Left renal pelvis (tissue), 4 donors: ENCODE measurements at places on chromosomes 11 and 22.

DNA sequence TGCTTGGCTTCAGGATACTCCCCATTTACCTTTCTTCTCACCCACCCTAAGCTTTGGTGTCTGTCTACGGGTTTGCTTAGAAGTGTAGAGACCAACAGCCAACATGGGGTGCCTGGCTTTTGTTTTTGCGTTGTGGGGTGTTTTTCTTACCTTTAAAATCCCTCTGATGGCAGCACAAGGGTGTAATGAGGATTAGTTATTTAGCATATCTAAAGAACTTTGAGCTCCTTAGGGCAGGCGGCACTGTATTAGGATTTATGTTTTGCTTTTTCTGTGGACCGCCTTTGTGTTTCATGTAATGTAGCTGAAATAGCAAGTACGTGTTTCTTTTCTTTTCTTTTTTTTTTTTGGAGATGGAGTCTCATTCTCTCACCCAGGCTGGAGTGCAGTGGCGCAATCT is 8.9 kb downstream of the AP2A2 start:
- DNase-seq = no peak

- DNase-seq = no peak
Observed at GRCh38 chr11:17960091-17960490, 52.8 kb downstream of the SERGEF start.

GRCh38 chr22:36281781-36282327 is 28.9 kb downstream of the APOL1 start:
- no peak for DNase-seq

DNA sequence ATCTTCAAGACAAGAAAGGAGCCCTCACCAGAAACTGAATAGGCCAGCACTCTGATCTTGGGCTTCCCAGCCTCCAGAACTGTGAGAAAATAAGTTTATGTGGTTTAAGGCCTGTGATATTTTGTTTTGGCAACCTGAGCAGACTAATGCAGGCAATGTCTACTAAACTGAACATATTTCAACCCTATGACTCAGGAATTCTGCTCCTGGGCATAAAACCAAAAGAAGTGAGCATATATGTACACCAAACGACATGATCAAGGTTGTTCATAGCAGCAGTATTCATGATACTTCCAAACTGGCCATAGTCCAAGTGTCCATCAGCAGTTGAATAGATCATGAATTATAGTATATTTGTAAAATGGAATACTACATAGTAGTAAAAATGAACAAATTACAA is 29.0 kb downstream of the CSNK2A3 start:
- no peak for DNase-seq

DNA sequence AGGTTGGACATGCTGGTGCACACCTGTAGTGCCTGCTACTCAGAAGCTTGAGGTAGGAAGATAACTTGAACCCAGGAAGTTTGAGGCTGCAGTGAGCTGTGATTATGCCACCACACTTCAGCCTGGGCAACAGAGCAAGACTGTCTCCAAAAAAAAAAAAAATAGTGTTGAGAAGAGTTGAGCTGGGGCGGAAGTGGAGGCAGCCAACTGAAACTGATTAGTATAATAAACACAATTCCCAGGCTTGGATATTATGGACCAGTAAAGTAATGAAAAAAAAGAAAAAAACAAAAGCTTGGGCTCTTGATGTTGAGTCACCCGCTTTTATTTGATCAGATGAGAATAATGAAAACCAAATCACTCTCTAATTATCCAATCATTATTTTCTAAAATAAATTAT is 21.0 kb downstream of the LDLRAD3 start:
- DNase-seq = no peak

DNA sequence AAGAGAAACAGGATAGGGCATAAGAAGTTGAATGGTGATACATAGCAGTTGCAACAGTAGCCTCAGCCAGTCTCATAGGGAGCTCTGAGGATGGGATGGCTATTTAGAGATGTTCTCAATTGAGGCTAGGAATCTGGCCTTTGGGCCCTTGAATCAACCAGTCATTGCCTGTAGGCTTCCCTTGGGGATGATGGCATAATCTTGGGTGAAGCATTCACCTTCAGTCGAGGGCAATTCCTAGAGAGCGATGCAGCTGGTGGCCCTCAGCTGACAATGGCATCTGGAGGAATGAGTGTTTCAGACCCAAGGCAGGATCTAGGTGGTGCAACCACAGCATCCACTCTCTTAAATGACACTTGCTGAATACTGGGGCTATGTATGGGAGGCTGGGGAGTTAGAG is 61.0 kb downstream of the CCDC81 start:
- DNase-seq = no peak

DNA sequence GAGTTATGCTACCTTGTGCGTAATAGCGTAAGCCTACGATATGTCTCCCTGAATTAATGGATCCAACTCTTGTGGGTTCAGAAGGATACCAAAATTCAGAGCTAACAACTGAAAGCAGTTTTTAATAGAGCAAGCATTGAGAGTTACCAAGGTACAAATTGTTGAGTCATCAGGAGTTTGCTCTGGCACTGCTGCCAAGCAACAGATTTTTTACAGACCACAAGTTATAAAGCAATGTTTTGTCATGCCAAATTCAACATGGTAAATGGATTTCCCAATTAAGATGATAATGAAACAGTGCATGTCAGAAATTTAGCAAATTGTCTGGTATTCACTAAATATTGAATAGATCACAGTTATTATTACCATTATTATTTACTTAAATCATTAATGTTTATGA is 295.6 kb downstream of the NELL1 start:
- DNase-seq = no peak

DNA sequence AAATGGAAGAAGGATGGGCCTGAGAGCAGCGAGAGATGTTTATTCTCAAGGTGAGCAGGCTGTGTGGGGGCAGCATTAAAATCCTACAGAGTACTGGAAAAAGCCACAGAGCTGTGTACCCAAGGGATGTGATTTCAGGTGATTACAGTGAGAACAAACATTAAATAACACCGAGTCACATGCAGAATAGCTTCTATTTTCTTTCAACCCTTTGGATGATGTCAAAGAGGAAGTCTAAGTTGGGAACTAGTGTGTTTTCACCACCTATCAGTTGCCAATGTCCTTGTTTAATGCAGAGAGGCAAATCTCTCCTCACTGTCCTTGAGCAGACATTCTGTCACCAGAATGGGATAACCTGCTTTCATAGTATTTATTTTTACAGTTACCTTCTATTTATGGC is 379.6 kb upstream of the NARS2 start:
- DNase-seq = no peak

DNA sequence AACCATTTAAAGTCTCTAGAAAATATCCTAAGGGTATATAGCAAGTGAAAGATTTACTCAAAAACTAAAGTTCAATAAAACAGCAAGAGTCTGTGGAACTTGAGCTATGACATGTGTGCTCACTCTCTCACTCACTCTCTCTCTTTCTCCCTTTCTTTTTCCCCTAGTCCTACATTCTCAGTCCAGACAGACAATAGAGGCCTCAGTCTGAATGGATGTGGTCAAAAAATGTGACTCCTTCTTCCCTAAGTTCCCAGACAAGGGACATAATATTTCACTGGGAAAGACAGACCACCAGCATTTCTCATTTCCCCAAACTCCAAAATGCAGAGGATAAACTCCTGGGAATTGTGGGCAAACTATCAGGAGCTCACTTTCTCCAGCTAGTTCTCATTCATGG is 17.6 kb upstream of the APLNR start:
- no peak for DNase-seq

DNA sequence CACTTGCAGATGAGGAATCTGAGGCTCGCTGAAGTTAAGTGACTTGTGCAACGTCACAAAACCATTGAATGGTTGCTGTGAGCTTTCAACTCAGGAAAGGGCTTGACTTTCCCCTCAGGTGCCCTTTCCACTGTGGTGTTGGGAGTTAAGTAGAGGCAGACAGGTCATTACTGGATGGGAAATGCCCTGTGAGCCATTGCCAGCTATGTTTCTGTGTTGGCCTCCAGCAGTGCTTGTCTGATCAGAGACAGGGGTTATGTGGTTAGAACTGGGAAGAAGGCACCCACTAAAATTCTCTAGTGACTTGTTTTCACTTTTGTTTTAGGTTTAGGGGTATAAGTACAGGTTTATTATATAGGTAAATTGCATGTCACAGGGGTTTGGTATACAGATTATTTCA is 96.6 kb downstream of the FDX1 start:
- no peak for DNase-seq

DNA sequence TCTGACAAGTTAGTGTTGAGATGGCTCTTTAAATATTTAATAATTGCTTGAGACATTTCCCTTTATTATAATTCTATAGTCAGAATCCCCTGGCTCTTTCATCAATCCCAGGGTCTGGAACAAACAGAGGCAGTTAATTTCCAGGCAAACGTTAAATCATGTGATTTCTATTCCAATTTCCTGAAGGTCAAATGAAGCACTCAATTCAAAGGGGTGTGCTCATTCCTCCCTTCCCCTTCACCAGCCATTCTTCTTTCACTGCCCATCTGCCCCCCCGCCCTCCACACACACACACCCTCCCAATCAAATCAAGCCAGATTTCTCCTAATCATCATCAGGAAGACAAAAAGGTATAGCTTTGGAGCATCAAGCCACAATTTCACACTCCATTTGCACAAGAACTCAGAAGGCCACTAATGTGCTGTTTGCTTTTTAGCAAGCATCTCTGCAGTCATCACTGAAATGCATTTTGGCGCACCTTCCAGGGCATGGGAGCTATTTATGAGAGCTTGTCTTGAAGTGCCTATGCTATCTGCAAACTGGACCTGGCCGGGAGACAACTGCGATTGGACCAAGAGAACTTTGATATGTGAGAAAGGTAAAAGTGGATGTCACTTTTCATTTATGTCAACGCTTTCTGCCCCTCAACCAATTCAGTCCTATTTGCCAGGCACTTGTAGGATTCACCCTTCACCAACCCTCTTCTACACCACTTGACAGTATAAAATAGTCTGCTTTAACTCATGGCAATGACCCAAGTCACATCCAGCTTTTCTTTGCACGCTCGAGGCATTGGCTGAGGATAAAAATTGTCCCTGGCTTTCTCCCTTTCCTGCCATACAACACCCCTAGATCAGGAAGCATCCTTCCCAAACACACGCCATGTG is 315.1 kb upstream of the API5 start:
- no peak for DNase-seq

DNA sequence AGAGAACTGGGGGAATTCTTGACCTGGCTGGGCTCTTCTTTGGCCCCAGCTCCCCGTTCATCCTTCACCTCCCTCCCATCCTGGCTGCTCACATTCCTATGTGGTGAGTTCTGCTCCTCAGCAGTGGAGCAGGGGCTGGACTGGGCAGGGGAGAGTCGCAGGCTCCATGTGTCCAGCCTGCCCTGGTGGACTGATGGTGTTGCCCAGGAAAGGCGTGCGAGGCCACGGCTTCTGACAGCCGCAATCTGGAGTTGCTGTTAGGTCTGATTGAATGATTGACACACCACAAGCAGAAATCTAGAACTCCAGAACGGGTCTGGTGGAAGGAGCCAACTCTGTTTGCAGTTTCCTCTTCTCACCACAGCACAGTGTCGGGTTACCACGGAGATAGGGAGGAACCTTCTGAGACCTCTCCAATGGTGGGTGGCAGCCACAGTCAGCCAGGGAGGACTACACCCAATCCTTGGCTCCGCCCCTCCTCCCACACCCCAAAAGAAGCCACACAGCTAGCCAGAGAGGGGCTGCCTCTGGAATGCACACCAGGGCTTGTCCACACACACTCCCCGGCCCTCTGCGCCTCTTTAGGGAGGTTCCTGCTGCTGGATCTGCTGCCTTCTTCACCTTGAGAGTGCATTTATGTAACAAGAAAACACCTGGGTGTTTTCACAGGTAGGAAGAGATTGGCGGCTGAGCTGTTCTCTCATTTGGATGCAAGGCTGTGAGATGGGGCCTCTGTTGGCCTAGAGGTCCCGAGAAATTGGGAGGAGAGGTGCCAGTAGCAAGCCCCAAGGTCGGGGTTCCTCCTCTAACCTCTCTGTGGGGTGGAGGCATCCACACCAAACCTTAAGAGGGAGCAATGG is 56.4 kb upstream of the CD44 start:
- no peak for DNase-seq

- no peak for DNase-seq
Observed at GRCh38 chr11:32113920-32114203, 23.0 kb downstream of the RCN1 start.

DNA sequence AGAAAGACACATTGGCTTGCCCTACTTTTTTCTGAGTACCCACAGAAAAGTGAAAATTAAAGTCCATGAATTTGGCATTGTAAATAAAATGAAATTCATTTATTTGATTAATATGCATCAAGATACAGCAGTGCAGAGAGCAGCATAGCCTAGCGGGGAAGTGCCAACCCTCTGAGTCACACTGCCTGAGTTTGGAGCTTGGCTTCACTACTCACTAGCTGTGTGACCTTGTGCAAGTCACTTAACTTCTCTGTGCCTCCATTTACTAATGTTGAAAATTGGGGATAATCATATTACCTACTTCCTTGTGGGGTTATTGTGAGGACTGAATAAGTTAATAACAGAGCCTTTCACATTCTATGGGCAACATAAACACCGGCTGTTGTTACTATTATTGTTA is 111.5 kb upstream of the CSNK2A3 start:
- no peak for DNase-seq

DNA sequence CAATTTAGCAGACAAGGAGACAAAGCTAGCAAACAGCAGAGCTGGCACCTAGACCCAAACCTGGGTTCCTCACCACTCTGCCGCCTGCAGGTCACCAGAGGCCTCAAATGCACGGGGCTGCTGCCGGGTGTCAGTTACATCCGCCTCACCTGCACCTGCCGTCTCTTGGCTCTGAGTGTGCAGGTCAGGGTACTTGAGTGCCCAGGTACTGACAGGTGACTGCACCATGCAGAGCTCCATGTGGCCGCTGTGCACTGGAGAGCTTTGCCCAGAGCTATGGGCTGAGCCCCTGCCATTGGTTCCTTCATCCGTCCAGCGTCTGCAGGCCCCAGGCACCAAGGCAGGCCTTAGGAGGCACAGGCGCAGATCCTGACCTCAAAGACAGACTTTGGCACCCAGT is 35.0 kb downstream of the PDGFB start:
- DNase-seq = no peak

DNA sequence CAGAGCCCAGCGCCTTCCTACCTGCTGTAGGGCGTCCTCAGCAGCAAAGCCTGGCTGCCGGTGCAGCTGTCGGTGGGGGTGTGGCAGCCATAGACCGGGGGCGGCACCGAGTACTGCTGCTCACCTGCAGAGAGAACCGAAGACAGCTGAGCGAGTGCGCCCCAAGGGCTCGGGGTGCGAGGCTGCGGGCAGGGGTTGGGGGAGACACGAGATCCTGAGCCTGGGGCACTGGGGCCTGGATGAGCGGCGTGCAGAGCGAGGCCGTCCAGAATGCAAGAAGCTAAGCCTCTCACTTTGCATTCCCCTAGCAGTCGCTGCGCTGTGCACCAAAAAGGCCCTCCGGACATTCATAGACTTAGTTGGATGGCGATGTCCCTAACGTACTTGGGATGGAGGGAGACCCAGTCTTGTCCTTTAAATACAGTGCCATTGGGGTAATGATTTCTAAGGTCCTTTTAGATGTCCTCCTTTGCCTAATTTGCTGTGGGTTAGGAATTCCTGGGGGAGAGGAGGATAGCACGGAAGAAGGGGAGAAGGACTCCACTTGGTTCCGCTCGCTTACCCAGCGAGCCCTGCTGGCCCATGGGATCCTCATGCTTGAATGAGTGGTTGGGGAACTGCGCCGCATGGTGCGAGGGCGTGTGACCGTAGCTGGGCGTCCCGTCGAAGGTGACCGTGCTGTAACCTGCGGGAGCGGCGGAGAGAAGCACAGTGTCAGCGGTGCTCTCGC is 7.2 kb downstream of the WT1 start:
- DNase-seq = no peak
